ENCODE measurements at places on chromosomes 16 and 17.

- DNase-seq: no peak
These were observed 4.7 kb downstream of the CORO1A start for GRCh38 chr16:30187971-30188561.

DNA sequence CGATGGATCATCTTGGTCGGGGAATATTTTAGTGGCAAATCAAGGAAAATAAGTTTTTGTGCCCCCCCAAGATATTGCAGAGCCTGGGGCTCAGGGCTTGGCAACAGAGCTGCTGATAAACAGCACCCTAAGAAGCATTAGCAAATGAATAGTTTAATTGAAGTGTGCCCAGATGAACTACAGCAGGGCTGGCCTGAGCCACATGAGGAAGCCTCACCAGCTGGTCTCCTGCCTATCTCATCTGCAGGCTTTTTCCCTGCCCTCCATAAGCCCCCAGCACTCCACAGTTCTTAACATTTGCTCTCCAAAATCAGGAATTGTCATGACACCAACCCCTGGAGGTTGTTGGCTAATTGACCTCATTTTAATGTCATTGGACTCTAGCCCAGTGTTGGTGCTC lies 480.2 kb downstream of the HS3ST3B1 start:
- no peak for DNase-seq

DNA sequence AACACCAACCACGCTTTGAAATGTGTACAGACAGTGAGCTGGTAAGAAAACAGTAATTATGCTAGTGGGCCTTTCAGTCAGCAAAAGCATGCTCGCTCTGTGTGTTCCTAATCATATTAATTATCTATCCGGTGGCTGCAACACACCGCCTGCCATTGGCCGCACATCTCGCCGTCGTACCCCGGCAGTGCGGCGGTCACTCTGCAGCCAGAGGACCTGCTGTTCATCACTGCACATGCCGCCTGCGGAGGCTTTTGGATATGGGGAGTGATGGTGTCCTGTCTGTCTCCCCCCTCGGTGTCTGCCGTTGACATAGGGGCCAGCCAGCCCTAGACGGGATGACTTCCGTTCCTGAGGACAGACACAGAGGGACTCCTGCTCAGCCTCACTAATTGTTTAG lies 68.5 kb downstream of the RPA1 start:
- DNase-seq: no peak

DNA sequence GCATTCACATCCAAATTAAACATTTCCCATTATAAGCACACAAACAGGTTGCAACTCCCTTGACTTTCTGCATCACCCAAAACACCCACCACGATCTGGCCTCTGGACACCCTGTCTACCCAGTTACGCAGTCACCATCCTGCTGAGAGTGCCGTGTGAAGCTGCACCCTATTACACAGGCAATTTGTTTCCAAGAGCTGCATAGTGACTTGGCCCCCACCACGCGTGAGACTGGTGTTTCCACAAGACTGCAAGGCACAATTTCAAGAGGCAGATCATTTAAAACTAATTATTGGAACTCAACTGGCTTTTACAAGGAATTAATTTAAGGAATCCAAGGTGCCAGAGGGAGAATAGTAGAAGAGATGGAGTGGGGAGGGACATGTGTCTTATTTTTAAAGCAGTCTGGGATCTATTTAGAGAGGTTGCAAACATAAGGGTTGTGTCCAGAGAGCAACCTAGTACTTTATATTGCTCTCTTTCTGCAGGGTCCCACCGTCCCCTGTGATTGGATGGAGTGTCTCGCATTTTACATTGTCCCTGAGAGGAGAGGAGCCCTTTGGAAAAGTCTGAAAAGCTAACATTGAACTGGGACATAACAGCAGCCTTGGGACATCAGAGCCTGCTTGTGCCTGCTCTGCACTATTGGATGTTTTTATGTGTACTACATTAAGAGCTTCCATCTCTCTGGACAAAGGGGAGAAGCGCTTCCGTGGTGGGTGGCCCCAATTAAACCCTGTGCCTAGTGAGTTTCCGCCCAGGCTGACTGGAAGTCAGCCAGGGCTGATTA lies 8.7 kb upstream of the ADAMTS18 start:
- no peak for DNase-seq

GRCh38 chr17:51467336-51467735 lies 207.0 kb downstream of the UTP18 start:
- no peak for DNase-seq

DNA sequence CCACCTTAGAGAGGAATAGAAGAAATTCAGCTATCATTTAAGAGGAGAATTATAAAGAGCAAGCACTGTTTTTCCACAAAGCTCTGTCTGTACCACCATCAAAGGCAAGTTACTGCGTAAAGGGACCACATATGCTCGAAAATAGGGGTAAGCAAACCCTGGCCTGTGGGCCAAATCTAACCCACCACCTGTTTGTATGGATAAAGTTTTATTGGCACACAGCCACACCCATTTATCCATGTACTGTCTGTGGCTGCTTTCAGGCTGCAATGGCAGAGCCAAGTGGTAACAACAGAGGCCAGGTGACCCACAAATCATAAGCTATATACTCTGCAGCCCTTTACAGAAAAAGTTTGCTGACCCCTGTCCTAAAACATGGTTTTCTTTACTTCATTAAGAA lies 180.3 kb downstream of the MRTFB start:
- no peak for DNase-seq

GRCh38 chr16:3578121-3578520 lies 918 bp upstream of the NLRC3 start:
- no peak for DNase-seq
